ENCODE measurements at places on chromosomes 6 and 20.

DNA sequence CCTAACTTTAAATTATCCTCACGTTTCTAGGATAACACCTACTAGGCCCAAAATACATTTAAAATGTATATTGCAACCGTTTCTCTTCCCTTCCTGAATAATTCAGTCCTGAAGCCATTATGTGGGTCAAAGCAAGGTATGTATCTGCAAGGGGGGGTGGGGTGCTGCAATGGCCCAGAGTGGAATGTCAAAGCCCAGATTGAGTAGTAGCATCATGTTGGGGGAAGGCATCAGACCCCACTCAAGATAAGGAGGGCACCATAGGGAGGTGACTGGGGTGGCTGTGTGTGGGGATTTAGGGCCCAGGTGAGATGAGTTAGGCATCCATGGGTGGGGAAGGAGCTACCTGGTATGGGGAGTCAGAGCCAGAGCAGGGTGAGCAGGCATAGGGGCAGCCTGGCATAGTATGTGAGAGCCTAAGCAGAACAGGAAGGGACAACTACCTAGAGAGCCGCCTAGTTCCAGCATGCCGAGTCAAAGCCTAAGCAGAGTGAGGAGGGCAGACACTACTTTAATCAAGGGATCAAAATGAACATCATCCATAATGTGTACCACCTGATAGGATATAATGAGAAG is 48.2 kb downstream of the ZNF292 start:
- DNase-seq: no peak

DNA sequence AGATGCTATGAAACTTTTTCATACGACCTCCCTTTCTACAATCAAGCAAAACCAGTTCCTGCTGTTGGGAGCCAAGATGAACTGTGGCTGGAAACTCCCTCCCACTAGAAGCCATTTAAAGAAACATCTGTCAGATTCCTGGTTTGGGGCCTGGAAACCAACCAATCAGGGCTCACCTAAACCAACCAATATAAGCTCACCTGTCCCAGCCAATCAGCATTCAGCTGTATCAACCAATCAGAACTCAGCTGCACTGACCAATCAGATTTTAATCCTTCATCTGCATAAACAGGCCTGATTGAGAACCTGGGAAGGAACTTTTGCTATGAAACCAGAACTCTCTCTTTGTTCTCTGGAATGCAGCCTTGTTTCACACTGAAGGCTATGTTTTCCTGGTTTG is 42.4 kb downstream of the SNX14 start:
- DNase-seq: no peak

- DNase-seq: no peak
These were observed 2.3 kb upstream of the SIRPB2 start for GRCh38 chr20:1493536-1493935.

DNA sequence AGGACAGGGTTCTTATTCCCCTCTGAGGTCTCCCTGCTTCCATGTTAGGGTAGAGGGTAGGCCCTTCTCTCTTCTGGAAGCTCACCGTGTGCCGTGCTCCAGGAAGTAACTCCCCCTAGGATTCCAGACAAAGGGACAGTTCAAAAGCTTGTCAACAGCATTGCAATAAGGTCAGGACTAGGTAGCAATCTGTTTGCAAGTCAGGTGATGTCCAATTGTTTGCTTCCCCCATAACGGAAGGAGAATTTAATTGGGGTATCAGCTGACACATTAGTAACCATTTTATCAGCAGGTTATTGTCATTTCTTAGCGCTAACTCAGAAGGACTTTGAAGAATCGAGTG is 41.9 kb downstream of the SYNJ2 start:
- no peak for DNase-seq

GRCh38 chr6:62283365-62283764 is 2.7 kb downstream of the KHDRBS2 start:
- DNase-seq: no peak

- no peak for DNase-seq
These were observed 148.4 kb downstream of the EYA2 start for GRCh38 chr20:47043086-47043485.

DNA sequence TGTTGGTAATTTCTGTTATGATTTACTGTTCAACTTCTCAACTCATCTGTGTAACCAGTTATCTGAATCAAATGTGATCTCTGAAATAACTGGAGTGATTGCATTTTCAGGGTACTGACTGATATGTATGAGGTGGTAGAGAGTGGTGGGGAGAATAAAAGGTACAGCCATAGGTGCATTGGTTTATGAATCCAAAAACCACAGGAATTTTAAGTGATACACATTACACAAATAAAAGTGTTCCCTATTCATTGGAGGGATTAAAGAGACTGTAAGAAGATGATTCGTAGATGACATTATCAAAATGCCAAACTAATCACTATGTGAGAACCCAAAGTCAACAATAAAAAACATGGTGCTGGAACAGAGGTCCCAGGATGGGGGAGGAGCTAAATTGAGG is 158.7 kb upstream of the RSPO3 start:
- no peak for DNase-seq

GRCh38 chr20:15100506-15101160 is 763.2 kb upstream of the FLRT3 start:
- DNase-seq: no peak

DNA sequence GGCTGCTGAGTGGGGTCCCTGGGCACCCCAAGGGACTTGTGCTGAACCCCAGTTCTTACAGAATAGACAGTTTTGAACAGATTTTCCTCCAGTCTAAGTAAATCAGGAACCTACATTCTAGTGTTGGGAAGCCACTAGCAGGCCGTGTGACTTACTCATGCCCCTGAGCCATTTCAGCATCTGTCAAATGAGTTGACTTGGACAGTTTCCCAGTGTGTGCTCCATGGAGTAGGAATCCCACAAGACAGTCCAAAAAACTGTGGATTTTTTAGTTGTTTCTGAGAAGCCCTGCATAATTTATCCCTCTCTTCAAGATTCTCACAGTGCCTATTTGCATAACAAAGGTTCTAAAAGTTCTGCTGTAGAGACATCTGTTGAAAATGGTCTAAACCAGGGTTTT is 2.1 kb downstream of the GABRR2 start:
- DNase-seq: no peak

DNA sequence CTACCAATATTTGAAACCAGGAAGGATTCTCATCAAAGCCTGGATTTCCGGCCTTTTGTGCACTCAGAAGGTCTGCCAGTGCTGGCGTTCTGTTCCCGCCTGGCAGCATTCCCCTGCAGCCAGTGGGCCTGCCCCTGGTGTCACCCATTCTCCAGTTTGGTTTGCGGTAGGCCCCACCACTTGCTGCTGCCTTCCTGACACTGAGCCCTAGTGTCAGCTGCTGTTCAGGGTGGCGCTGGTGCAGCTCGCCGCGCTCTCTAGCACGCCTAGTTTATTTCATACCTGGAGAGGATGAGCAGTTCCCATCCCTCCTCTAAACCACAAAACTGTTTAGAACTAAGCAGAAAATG is 9.5 kb downstream of the NPEPL1 start:
- no peak for DNase-seq

DNA sequence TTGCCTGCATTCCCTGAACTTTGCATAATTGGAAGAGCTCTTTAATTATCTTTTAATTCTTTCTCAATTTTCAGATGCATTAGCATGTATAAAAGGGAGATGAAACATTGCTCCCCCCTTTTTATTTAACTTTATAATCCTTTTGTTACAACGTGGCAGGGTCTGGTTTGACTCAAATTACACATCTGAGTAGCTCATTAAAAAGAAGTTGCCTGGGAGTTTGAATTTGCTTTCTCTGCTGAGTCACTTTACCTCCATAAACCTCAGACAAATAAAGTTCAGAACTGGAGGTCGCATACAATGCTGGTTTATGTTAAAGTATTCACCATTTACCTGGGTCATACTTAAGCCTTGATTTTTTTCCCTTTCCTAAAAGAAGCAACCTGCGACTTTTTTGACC is 495.2 kb downstream of the PREX1 start:
- no peak for DNase-seq

DNA sequence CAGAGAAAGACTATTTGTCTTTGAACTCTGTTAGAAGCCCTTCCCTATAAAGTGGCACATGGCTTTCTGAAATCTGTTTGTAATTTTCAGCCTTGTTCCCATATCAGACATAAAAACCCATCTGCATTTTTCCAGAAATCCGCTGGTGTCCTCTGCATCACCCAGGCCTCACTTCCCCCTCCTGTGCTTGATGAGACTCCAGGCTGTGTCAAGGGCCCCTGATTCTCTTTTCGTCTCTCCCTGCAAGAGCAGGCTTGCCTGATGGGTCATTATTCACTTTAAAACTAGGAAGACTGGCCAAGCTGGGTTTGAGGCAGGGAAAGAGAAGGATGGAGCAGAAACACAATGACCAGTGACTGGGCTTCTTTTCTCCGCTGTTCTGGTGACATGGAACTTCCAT is 10.6 kb upstream of the PROKR2 start:
- no peak for DNase-seq

DNA sequence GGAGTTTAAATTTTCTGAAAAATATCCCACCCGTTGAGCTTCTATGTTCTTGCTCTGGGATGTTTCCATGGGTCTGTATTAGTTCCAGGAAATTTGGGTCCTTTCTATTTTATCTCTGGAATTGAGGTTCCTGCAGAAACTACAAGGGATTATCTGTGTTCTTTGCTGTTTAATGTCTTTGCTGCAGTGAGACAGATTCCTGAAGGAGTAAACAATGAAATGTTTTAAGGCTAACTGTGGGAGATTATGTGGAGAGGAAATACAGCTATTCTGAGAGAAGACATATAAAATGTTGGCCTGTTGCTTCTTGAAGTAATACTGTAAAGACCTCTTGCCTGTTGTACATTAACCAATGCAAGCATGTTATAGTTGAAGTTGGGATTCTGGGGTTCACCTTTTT is 43.5 kb downstream of the SAMD5 start:
- DNase-seq: no peak

- no peak for DNase-seq
These were observed 39.0 kb downstream of the JAG1 start for GRCh38 chr20:10634683-10635411.

GRCh38 chr6:148866657-148867268 is 119.9 kb downstream of the UST start:
- no peak for DNase-seq

DNA sequence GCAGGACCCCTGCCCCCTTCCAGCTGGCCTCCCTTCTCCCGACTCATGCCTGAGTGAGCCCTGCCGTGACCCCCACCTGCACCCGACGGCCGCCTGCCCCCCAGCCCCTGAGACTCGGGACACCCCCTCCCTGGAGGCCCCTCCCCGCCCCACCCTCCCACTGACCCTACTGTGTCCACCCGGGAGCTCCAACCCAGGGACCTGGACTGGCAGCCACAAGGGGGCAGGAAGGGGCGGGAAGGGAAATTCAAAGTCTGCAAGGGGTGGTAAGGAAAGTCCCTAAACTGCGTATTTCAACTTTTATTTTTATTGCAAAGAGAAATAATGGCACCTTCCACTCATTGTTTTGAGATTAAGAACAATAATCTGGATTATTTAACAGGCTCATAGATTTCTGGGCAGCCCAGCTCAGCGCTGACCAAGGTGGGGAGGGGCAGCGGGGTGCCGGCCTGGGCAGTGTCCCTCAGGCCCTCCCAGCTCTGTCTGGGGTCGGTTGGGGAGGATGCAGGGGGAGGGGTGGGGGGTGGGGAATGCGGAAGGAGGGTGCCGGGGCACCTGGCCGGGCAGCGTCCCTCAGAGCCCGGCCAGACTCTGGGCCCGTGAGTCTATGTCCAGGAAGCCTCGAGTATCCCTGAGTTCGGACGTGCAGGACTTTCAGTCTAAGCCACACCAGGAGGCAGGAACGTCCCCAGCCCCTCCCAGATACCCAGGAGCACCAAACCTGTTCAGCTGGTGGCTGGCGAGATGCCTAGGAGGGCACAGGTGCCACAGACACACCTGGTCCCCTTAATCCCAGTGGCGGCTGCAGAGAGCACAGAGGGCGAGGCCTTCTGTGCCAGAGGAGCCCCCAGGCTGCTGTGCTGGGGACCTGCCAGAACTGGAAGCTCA is 1.3 kb upstream of the PTK6 start:
- peak; percentile 32 for DNase-seq

DNA sequence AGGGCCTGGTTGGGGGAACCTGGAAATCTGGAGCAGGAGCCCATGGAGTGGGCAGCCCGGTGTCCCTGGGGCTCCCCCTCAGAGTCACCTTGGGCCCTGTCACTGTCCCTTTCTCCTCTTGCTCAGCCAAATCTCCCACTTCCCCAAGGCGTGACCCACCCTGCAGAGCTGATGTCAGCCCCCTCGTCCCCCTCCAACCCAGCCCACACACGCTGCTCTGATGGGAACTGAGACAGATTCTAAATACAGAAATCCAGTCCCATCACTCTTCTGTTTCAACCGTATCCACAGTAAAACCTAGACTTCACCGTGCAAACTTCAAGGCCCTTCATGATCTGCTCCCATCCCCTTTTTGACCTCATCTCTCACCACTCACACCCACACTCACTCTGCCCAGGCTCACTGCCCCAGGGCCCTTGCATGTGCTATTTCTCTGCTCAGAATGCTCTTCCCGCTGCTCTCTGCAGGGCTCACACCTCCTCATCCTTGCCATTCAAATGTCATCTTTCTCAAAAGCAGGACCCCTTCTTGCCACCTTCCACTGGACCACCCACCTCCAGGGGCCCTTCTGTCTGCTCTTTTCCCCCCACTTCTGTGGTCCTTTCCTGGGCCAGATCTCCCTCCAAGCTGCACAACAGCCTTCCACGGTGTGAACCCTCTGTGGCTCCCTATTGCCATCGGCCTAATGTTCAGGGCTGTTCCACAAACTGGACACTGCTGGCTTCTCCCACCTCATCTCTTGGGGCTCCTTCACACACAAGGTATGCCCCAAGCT is 16.6 kb downstream of the TGM2 start:
- DNase-seq: no peak

DNA sequence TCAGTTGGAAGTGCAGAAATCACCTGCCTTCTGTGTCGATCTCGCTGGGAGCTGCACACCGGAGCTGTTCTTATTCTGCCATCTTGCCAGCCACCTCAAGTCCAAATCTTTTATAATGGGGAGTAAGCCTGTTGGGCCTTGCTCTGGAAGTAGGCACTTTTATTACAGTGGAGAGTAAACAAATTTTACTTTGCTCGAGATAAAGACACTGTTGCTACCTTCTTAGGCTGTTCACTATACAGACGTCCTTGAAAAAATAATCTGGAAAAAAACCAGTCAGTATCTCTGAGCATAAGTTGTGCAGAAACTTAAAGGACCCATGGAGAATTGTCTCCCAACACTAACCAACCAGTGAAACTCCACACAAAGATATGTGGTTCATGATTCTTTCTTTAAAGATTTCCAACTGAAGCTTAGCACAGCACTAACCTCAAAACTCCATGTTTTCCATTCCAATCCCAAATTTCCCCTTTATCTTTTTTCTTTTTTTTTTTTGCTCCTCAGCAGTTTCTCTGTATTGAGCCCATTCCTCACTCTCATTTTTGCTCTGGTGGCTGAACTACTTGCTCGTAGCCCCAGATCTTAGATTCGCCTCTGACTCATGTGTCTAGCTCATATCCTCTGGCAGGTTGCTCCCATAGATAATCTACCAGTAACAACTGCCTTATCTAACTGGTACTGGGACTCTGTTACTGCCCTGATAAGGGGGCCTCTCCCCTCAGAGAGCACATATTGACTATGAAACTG is 34.3 kb upstream of the COL9A1 start:
- no peak for DNase-seq
